Immature natural killer cell (primary cell): ENCODE measurements at places on chromosomes 12 and 14.

DNA sequence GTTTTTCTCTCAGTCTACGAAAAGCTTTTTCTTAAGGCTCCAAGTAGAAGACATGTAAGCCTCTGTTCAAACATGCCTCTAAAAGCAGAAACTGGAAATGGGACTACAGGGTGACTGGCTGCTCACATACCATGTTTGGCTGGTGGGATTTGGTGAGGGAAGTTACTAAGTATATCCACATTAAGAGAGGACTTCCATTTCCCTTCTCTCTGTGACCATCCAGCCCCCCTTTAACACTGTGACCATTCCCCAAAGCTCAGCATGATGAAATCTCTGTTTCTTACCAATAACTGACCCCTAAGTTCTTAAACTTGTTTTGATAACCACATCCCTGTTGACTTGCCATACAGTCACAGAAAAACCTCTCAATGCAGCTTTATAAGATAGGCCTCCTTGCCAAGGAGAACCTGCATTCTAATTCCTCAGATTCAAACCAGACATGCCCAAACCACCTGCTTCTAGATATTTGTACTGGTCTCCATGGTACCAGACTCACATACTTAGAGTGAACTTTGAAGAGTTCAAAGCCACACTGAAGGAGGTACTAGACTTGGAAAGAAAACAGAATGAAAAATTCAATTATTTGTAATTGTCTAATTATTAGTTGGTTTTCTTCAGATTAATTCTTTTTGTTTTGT, 102.2 kb downstream of the VEZT start:
- DNase-seq: no peak

- no peak for DNase-seq
Observed at GRCh38 chr12:89950421-89950820, 241.8 kb upstream of the ATP2B1 start.

GRCh38 chr14:59830338-59830734, 40.2 kb downstream of the RTN1 start:
- no peak for DNase-seq

GRCh38 chr12:113347892-113348291, 10.5 kb upstream of the PLBD2 start:
- no peak for DNase-seq

DNA sequence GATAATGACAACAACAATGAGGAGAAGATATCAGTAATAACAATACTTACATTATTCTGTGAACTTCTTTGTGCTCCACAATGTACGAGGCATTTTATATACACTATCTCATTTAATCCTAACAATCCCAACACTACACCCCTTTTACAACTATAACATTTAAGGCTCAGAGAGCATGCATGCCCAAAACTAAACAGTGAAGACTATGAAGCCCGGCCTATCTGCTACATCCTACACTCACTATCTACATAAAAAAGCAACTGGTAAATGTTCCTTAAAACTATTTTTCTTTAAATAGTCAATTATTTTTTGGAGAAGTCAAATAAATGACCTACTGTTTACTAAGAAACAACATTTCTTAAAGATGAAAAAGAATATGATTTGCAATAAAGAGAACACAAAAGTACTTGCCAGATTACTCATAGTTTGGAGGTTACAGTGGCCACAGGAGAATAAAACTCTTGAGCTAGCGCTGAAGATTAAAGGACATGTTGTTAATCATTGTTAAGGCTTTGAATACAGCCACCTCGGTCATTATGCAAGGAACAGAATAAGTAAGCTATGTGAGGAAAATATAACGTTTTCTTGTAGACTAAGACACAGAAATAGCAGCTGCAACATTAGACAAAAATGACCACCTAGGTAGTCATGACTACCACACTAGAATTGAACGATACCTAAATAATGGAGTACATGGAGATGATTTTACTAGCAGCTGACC, 56.7 kb downstream of the EPS8 start:
- DNase-seq: no peak

GRCh38 chr14:76953311-76953945, 75.1 kb downstream of the IRF2BPL start:
- peak; percentile 62 for DNase-seq

- DNase-seq: no peak
Observed at GRCh38 chr14:93824518-93825234, 36.4 kb upstream of the PRIMA1 start.

- no peak for DNase-seq
Observed at GRCh38 chr14:23653051-23653450, 16.9 kb downstream of the DHRS2 start.

DNA sequence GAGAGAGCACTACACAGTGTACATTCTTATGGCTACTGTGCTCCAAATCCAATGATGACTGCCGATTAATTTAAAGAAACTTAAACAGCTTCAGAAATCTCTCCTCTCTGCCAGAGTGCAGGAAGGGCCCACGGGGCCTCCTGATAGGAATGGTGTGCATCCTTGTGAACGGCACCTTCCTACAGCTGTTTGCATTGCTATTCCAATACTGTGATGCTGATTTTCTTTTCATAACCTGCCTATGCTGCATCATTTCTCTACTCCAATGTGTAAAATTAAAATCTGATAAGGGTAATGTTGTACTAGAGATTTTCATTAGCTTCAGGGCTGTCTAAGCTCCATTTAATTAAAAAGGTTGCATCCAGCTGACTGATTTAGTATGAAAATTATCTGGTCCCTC, 159.0 kb downstream of the HELB start:
- DNase-seq: no peak

- DNase-seq: no peak
Observed at GRCh38 chr14:36091096-36091495, 85.4 kb downstream of the PTCSC3 start.

DNA sequence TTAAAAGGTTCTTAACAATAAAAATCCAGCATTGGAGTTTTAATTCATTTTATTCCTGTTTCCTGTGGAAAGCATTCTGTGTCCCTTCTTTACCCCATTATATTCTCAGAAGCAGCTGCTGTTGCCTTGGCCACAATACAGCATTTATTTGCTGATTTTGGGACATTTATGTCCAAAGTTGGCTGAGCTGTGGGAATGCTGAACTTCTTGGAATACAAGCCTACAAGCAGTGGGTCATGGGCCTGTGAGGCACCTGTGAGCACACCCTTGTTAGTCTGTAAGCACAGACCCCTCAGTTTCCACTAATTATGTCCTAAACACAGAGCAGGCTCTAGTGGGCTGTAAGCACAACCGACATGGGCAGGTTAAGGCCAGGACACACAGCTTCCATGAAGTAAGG, 122.2 kb upstream of the IGF1 start:
- DNase-seq: no peak

- DNase-seq: no peak
Observed at GRCh38 chr14:76922584-76922983, 96.4 kb downstream of the LRRC74A start.

DNA sequence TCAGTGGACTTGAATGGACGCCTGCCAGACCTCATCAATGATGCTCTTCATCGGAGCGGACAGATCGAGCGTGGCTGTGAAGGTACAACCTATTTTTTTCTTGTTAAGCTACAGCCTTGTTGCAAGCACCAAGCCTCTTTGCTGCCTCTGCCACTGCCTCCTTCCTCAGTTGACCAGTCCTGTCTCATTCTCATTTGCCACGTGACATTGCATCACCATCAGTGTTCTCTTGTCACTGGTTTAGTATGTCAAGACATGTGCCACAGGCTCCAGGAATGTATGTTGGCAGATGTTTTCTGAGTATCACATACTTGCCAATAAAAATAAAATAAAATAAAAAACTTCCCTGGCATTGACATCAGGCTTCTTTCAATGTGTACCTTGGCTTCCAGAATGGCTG, 798.1 kb downstream of the NRXN3 start:
- DNase-seq: no peak

GRCh38 chr12:109888179-109889020, 8.1 kb upstream of the GLTP start:
- peak; percentile 76 for DNase-seq

GRCh38 chr14:77601846-77602619, 14.4 kb downstream of the SPTLC2 start:
- no peak for DNase-seq

DNA sequence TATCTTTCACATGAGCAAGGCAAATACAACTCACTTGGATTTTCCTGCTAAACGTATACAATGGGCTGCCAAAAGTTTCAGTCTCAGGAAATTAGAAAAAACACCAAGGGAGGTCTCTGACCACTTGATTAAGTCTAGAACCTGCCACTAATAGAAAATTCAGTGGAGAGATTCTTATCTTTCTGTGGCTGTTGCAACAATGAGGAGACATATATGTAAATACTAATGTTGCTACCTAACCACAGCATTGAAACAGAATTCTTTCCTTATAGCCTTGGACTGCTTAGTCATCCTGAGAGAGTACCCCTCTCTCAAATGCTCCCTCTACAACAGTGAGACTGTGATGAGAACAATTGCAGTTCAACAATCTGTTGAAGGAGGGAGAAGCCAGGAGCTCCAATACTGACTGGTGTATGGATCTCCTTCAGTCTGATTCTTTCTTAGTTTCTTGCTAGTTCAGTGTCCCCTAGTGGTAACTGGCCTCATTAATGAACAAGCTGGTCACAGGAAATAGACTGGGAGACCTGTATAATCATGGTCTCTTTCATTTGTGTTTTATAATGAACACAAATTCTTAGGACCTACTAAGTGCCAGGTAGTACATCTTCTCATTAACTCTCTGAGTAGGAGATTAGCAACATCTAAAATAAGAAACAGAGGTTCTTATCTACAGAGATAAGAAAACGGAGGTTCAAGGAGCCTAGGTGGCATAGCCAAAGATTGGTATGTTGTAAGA, 164.5 kb downstream of the SLC38A4 start:
- peak; percentile 61 for DNase-seq

DNA sequence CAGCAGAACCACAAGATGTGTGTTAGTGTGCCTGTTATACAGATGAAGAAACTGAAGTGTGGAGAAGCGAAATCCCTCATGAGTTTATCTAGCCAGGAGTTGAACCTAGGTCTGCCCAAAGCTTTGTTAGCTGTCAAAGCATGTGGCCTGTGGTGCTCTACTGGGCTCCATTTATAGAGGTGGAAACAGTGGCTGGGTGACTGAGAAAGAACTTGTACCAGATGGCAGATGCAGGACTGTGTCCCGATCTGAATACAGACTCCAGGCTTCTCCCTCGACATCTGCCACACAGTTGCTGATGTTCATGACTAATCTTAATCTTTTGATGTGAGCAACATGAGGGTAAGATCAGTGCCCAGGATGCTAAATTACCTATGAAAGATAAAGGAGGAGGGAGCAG, 89.1 kb downstream of the C12orf75 start:
- no peak for DNase-seq

GRCh38 chr12:82730953-82731459, 44.3 kb downstream of the TMTC2 start:
- DNase-seq: no peak

DNA sequence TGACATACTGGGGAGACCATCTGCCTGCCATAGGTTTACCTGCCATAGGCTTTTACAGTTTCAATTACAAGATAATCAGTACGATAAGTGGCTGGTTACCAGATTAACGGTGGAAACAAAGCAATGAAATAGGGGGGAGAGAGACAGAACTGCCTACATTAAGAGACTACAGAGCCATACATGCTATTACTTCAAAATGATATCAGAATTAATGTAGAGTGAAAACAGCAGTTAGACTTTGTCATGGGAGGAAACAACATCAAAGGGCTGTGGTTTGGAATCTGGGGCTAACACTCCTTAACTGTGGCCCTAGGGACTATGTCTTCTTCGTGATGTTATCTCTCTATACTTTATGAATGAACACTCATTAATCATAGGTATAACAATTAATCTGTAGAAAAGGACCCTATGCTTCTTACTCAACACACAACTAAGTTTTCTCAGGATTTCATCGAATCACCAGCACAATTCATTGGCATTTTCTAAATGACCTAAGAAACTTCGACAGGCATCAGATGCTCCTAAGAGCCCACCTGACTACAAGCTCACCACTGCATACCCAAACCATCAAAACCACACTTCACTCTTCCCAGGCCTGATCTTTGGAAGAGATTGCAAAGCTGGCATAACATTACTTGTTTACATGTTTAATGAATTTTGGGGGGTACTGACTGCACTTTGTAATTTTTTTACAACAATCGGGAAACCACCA, 475.6 kb upstream of the SOX5 start:
- DNase-seq: no peak

DNA sequence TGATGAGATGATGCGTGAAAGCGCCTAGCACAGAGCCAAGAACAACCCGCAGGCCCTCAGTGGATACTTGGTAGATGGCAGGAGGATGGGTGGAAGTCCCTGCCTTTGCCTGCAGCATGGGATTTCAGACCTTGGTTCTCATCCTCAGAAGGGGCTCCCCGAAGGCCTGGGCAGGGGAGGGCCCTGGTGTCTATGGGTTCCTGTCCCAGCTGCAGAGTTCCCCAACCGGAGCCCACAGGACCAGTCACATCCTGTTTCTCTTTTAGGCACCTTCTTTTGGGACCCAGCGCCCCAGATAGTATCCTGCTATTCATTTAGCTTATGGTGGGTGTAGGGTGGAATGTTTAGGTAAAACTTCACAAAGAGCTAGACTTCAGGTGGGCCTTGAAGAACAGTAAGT, 55.5 kb downstream of the CALM1 start:
- DNase-seq: no peak

DNA sequence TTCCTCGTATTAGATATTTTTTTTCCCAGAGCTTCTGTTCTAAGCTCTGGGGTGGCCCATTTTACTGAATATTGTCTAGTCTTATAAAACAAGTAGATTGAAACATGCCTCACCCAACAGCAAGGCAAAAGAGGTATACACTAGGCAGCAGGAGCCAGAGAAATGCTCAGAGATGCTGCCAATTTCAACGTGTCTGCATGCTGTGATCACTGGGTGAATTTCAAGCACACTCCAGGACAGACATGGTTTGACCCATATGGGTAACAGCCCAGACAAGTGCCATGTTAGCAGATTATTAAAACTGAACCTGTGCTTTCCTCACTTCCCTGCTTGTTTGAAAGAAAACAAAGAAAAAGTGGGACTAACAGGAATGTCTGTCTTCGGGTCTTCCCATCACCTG, 321.3 kb downstream of the MED13L start:
- no peak for DNase-seq

DNA sequence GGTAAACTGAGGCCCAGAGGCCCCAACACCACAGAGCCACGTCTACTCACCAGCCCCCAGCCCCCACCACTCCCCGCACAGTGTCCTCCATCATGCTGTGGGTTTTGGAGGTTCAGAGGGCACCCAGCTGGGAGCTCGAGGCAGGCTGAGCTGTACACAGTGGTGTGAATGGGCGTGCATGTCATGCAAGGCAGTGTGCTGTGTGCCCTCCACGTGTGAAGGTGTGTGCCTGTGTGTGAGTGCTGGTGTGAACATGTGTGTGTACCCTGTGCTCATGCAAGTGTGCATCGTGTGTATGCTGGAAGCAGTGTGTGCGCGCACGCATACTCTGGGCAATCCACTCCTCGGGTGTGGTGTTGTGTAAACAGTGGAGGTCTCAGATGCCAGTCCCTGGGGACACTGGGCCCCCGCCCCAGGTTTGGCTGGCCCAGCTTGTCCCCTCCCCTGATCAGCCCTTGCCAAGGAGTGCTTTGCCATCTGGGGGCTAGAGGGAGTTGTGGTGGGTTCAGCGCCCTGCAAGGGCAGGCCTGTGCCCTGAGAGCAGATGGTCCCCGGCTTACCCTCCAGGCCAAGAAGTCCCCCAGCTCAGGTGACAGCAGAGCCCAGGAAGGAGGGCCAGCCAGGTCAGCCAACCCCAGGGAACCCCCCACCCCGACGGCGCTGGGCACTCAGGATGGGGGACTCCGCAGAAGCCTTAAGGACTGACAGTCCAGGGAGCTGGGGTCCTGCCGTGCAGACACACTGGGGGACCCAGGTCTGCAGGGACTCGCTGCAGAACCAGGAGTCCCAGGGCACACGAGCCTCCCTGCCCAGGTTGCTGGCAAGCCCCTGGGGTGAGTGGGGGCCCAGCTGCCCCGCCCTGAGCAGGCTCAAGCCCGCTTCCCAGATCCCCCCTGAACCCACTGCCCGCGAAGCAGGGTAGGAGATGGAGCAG, 23.8 kb upstream of the GPR132 start:
- DNase-seq: no peak
